ENCODE measurements at places on chromosomes 5 and 9.

DNA sequence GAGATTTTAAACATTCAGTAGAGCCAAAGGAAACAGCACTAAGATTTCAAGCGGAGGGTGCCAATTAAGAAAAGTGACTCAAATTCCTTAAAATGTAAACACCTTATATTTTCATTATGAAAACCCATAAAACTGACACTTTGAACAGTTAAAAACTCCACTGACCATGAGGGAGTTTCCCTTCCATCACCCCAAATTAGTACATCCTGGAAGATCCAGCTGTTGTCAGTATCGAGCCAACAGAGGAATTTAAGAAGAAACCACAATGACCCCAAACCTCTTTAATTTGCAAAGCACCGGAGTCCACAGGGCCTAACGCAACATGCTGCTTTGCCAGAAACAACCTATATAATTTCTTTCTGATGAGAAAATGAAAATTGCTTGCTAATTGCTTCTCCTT is 41.3 kb downstream of the ROR2 start:
- DNase-seq, result no peak

DNA sequence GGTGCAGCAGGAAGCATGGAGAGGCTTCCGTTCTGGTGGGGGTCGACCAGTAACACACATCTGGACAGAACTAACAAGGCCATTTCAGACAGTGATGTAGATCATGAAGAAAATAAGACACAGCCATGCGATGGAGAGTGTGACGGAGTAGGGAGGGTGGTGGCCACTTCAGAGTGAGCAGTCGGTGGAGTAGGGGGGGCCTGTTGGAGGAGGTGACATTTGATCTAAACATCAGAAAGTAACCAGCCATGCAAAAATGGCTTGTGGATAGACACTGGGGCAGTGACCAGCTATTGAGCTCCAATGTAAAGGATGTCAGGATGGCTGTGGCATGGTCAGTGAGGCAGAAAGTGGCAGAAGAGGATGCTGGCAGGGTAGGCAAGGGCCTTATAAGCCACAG is 65.9 kb downstream of the PPARGC1B start:
- no peak for DNase-seq

DNA sequence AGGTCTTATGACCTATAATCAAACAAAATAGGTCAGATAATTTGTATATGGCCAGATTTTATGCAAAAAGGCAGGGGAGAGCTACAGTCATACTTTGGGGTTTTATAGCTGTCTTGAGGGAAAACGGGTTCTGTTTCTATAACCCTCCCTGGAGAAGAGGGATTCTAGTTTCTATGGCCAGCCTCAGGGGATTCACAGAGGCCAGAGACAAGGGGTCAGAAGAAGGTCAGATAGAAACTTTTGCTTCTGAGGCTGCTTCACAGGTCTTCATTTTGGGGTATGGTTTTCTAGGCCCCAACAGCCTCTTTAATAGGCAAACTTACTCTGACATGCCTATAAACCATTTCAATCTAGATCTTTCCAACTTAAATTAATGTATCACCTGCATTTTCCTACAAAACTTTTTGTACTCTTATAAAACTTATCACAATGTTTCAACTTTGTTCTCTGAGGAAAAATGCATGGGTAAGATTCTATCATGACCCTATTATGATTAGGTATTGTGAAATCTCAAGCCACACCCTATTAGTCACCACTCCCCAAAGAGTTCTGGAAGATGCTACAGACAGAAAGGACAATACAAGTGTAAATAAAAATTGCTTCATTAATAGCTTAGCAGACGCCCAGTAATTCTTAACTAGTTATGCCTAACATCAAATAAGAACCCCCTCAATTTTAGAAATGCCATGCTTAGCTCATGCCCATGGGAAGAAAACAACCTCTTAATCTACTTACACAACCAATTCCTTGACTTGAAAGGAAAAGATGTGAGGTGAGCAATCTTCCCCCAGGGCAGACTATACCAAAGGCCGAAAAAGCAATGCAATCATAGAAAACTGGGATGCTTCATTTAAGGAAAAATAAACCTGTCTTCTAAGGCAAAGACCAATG is 396.6 kb downstream of the TLR4 start:
- DNase-seq, result no peak

DNA sequence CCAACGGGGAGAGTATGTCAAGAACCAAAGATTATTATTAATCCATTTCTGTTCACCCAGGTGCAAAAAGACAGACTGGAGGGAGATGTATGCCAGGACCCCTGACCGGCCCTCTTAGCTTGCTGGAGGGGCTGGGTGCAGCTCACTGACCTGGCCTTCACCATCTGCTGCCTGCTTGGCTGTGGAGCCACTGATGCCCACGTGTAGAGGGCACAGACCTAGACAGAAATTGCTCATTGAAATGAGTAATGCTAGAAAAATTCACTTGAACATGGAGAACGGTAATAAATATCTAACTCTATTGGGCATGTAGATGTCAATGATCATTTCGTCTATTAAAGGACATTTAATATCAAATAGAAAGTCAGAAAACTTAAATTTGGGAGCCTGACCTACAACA is 58.8 kb upstream of the ERCC6L2 start:
- no peak for DNase-seq

GRCh38 chr9:78248635-78249034 is 12.8 kb downstream of the CEP78 start:
- no peak for DNase-seq

- no peak for DNase-seq
Observed at GRCh38 chr9:95620722-95621121, 104.0 kb upstream of the PTCH1 start.

DNA sequence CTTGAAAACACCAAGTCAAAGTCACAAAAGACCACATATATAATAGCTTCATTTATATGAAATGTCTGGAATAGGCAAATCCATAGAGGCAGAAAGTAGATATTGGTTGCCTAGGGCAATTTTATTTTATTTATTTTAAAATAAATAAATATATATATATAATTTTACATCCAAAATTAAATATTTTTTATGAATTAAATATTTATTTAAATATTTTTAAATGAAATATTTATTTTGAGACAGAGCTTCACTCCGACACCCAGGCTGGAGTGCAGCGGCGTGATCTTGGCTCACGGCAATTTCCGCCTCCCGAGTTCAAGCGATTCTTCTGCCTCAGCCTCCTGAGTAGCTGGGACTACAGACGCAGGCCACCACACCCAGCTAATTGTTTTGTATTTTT is 58.9 kb upstream of the ATG10 start:
- DNase-seq, result no peak

- DNase-seq, result no peak
Observed at GRCh38 chr5:137281201-137281600, 217.9 kb downstream of the SPOCK1 start.

DNA sequence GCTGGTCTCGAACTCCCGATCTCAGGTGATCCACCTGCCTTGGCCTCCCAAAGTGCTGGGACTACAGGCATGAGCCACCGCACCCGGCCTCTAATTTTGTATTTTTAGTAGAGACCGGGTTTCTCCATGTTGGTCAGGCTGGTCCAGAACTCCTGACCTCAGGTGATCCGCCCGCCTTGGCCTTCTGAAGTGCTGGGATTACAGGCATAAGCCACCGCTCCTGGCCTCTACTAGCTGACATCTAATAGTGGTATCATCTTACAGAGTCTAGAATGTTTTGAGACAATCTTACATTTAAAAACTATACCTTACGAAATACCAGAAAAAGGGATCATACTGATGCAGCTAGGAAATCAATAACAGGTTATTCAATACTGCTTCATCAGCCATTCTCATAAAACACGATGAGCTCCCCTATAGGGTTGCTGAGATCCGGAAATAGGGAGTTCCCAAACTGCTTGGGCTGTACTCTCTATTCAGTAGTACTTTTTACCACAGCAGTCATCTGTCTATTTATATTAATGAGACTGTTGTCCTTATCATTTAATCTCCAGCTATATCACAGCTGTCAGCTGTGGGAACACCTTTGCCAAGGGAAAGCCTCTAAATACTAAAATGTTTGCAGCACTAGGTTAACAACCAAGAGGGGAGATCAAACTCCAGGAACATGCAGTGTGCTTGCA is 8.1 kb upstream of the UBE2D2 start:
- DNase-seq, result no peak
